NCI-H2081 treated with DMSO at 0.1 percent for 48 hours (cell line): ENCODE measurements at places on chromosomes 13 and 19.

GRCh38 chr13:49271264-49271663 is 23.5 kb downstream of the CDADC1 start:
- DNase-seq: no peak

DNA sequence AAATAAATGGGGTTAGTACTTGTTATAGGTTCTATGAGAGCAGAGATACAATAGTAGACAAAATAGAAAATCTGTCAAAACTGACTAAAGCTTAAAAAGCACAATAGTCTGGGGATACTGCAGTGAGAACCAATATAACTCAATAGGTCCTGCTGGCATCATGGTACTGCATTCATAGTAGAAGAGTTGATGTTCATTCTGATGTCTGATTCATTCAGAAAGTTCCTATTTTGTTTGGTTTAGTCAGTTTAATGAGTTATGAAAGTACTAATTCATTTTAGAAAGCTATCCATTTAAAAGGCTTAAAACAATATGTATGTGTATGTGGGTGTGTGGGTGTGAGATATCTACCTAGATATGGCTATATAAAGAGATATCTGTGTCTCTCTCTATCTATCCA is 152.8 kb downstream of the LHFPL6 start:
- DNase-seq: no peak

DNA sequence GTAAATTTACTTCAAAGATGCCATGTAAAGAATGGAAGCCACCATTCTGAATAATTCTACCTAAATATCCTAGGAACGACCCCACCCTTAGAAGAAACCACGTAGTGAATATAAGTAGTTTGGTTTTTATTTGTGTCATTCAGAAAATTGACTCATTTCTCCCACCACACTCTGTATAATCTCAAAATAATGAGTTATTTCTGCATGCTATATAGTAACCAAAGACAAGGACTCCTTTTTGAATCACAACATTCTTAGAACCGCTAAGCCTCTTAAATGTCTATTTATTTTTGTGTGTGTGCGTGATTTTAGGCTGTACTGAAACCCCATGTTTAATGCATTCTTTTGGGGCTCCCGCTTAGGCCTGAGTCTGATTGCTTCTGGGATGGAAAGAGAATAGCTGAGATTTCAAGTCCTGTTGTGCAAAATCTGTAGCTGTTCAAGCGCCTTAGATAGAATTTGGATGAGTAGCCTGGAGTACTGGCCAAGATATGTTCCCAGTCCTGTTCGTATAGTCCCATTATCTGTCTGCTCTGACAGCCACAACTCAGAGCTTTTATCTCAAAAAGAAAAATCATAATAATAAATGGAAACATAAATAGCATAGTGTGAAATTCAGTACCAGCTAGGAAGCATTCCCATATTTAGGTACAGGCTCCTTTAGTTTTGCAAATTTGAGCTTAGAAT is 532.4 kb upstream of the NBEA start:
- DNase-seq: no peak

DNA sequence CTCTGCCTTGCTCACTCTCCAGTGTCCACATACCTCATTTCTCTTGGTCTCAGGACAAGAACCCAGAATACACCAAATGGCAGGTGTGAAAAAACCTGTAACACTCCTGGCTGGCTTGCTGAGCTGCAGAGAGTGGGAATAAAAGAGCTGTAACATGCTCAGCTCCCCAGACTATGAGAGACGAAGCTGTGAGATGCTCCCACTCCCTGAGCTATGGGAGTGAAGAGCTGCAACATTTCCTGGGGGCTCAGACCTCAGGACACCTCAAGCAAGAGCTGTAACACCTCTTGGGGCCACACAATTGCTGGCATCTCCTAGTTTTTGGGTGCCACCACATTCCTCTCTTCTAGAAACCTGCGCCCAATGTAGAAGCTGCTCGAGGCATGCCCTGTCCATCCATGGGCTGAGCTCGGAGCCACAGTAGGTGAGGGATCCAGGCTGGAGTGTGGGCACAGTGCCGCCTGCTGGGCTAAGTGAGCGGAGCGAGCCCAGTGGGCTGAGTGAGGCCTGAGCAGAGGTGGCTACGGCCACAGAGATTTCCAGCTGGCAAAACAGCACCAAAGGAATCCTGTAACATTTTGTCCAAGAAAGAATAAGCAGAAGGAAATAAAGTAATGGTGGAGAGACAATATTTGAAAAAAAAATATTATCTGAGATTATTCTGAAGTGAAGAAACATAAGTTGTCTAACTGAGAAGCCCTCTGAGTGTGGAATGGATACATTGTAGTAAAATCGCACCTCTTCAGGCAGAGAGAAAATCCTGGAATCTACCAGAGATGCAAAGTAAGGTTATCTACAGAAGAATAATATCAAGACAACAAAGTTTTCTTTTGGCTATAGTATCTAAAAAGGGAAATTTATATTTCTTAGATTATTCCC is 186.2 kb upstream of the PCDH9 start:
- DNase-seq: no peak

- no peak for DNase-seq
Measured at GRCh38 chr19:32241306-32241705, 104.1 kb upstream of the ZNF507 start.

DNA sequence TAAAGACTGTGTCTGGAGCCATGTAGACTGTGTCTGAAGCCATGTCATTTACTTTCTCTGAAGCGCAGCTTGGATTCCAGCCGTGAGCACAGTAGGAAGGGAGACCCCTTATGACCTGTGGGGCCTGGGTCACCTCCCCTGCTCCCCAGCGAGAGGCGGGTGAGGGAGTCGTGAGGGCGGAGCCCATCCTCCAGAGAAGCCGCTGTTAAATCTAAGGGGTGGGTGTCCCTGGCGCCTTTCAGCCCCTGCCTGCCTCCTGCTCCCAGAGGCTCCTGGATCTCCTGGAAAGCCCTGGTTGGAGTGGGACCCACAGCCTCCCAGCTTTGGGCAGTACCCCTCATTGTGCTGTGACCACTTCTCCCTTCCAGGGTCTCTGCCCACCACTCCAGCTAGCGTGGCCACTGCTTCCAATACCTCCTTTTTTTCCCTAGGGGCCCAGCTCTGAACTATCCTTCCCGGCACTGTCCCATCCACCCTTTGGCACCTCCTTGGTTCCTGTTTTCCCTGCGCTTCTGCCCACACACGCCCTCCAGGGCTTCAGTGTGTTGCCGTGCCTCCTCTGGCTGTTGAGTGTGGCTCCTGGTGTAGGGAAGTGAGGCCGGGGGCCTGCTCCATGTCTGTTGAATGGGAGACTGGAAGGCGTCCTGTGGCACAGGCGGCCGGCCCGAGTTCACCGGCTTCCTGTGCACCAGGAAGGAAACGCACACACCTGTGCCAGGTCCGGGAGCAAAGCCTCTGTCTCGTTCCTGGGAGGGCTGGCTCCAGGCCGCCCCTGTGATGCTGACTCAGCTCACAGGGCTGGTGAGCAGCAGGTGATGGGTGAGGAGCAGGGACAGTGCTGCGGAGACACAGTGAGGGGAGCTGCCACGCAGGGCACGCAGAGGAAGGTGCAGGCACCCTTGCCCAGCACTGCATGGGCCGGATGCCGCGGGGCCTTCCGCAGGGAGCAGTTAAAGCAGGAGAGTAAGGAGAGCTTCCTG is 29.4 kb downstream of the ATP4B start:
- DNase-seq: no peak

- DNase-seq: no peak
Measured at GRCh38 chr19:2811735-2812413, 7.8 kb upstream of the ZNF554 start.
